ENCODE measurements at places on chromosomes 5 and 9.

GRCh38 chr5:40165789-40166728 lies 513.7 kb upstream of the PTGER4 start:
- no peak overlapping the region for H3K27ac ChIP-seq
- H3K27me3 ChIP-seq, result no peaks in the 10 kb centered on the region
- H3K4me1 ChIP-seq, result no peaks in the 10 kb centered on the region
- no peak overlapping the region for H3K4me3 ChIP-seq

DNA sequence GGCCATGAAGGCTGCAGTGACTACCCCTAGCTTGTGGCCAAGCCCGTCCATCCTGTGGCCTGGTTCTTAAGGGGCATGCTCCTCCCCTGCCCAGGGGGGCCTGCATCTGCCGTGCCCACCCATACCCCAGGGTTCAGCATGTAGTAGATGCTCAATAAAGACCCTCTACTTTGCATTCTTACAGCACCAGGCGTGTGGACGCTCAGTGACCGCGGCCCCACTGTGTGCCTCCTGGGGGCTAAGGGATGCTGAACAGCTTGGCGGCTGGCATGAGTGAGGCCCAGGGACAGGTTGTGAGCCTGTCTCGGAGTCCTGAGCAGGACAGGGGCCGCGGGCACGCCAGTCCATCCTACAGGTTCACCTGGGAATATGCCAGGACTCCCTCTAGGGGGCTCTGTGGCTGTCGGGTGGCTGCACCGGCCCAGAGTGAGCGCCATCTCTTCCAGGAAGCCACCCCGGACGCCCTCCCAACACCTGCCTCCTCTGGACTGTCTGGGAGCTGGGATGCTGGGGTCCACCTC lies 9.1 kb downstream of the NOTCH1 start:
- DNase-seq, result no peak
- H3K4me1 ChIP-seq, result peaks cover 91% of the 10 kb centered on the region
- no peak overlapping the region for H3K27ac ChIP-seq
- H3K36me3 ChIP-seq, result peaks cover 7% of the 10 kb centered on the region
- H3K27me3 ChIP-seq, result no peaks in the 10 kb centered on the region
- no peak overlapping the region for H3K4me3 ChIP-seq

DNA sequence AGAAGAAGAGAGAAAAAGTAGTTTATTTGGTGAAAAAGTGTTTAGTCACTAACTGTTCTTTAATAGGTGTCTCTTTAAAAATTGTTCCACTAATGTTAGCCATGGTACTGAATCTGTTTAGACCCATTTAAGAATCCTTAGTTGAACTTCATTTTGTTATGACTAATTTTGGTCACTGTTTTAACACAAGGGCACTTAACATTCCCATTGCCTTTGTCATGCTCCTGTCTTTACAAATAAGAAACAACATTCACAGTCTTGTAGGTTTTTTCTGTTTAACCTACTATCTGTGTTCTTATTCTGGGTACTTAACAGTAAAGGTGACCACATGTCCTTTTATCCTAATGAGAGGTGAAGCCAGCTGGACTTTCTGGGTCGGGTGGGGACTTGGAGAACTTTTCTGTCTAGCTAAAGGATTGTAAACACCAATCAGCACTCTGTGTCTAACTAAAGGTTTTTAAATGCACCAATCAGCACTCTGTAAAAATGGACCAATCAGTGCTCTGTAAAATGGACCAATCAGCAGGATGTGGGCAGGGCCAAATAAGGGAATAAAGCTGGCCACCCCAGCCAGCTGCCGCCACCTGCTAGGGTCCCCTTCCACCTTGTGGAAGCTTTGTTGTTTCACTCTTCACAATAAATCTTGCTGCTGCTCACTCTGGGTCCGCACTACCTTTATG lies 116.7 kb downstream of the WDR70 start:
- H3K4me1 ChIP-seq, result no peaks in the 10 kb centered on the region
- no peaks in the 10 kb centered on the region for H3K27me3 ChIP-seq
- H3K27ac ChIP-seq, result no peak overlapping the region

DNA sequence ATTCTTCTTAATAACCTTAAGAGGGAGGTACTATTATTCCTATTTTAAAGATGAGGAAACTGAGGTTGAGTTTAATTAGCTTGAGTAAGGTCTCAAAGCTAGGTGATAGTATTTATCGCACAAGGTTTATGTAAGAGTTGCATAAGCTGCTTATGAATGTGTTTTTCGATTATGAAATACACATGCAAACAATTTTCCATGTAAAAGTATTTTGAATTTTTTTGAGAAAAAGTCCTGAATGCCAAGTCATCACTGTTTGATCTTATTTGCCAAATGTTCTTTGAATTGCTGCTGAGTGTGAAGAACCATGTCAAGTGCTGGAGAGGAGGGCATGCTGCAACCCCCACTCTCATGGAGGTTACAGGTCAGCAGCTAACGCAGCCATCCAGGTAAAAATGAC lies 174.4 kb downstream of the CARTPT start:
- no peak overlapping the region for H3K4me3 ChIP-seq
- H3K36me3 ChIP-seq, result no peaks in the 10 kb centered on the region
- no peak for DNase-seq

DNA sequence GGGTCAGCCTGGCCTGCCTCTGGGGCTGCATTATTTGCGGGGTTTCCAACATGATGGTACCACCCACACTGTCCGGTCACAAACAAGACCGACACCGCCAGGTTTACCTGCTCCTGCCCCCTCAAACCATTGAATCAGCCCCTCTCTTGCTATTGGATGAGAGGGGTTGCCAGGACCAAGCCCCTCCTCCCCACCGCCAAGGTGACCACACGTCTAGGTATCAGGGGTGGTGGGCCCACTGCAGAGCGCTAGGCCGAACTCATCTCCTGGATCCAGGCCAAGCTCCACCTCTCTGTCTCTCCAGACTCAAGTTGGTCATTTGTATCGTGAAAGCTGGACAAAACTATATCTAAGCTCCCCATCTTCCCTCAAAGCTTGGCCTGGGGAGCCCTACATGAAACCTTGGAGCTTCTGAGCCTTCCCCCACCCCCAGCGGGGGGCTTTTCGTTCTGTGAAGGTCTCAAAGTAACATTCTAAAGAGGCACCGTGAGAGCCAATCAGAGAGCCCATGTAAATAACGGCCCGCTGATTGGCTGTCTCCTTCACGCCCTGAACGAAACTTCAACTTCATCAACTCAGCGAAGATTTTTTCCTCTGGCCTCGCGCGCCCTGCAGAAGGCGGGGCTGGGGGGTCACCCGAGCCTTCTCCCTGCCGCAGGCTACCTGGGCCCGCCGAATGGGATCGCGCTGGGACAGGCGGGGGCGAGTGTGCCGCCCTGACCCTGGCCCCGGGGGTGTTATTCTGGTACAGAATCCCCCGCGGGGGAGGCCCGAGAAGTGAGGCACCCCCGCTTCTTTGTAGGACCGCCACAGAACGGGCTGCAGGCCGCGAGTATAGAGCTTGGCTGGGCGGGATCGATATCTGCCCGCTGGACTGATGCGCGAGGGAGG lies 49.6 kb upstream of the PSD2 start:
- H3K4me3 ChIP-seq, result peak overlapping the region; percentile 60
- no peak overlapping the region for H3K27ac ChIP-seq
- DNase-seq, result peak; percentile 66
- peaks cover 32% of the 10 kb centered on the region for H3K4me1 ChIP-seq

- no peak for DNase-seq
- no peak overlapping the region for H3K27ac ChIP-seq
- H3K4me1 ChIP-seq, result no peaks in the 10 kb centered on the region
Observed at GRCh38 chr5:17233488-17233887, 16.1 kb downstream of the BASP1 start.

DNA sequence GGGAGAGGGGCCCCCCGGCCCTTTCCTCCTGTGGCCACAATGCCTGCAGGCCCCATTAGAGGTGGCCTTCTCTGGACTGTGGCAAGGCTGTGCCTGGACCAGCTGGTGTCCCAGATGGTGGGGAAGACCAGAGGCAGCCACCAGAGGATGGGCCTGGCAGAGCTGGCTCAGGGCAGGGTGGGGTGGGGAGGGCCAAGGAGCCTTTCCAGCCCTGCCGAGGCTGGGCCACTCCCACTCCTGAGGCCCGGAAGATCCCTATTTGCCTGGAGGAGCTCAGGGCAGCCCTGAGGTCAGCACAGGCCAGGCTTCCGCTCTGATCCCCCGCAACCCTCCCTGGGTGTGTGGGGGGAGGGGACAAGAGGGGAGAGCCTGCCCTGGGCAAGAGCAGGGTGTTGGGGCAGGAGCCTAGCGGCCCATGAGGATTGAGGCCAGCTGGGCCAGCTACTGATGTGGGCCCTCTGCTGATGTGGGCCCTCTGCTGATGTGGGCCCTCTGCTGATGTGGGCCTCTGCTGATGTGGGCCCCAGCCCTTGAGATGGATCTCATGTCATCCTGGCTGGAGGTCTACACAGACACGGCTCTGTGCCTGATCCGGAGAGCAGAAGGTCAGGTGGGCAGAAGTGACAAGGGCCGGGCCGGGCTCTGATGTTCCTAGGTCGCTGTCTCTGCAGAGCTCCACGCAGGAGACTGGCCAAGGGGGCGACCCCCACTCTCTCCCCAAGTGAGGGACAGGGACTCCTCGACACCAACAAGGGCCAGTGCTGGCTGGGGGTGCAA lies 6.0 kb downstream of the MRPS2 start:
- no peak overlapping the region for H3K4me3 ChIP-seq
- no peak for DNase-seq
- H3K27me3 ChIP-seq, result no peaks in the 10 kb centered on the region
- H3K36me3 ChIP-seq, result no peaks in the 10 kb centered on the region
- peaks cover 3% of the 10 kb centered on the region for H3K4me1 ChIP-seq
- H3K27ac ChIP-seq, result no peak overlapping the region

Measured in Peyer's patch (tissue), 4 donors.